Posterior cingulate gyrus (tissue), 11 donors: ENCODE measurements at places on chromosomes 7 and 10.
A peak's percentile ranks its signal among the peaks of the same experiment; 100 is the strongest.

- peak; percentile 20 for DNase-seq
These were observed 18.0 kb upstream of the STN1 start for GRCh38 chr10:103936022-103936421.

DNA sequence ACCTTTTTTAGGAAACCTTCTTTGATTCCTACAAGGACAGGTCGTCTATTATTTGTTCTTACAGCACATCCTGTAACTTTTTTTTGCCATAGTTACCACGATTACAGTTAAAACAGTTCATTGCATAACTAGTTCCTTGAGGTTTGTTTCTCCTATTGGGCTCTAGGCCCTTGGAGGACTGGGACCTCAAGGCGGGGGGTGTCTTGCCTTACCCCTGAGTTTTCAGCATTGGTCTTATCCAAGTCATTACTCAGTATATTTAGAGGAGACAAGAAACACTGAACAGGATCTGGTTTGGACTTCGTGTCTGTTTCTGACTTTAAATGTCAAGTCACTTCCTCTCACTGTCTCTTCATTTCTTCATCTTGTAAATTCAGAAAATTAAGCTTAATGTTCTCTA, 369.8 kb downstream of the SDK1 start:
- no peak for DNase-seq

- DNase-seq = peak; percentile 28
These were observed 46.1 kb downstream of the ARMH3 start for GRCh38 chr10:102009801-102010425.

DNA sequence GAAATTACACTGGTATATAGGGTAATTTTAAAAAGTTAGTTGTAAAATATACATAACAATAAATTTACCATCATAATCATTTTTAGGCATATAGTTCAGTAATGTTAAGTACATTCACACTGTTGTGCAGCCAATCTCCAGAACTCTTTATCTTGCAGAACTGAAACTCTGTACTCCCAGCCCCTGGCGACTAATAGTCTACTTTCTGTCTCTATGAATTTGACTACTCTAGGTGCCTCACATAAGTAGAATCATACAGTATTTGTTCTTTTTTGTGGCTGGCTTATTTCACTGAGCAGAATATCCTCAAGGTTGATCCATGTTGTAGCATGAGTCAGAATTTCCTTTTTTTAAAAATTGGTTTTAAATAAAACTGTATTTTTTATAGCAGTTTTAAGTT, 41.4 kb downstream of the NRF1 start:
- DNase-seq = no peak

- DNase-seq = no peak
These were observed 17.3 kb downstream of the IL2RA start for GRCh38 chr10:6044751-6045313.

DNA sequence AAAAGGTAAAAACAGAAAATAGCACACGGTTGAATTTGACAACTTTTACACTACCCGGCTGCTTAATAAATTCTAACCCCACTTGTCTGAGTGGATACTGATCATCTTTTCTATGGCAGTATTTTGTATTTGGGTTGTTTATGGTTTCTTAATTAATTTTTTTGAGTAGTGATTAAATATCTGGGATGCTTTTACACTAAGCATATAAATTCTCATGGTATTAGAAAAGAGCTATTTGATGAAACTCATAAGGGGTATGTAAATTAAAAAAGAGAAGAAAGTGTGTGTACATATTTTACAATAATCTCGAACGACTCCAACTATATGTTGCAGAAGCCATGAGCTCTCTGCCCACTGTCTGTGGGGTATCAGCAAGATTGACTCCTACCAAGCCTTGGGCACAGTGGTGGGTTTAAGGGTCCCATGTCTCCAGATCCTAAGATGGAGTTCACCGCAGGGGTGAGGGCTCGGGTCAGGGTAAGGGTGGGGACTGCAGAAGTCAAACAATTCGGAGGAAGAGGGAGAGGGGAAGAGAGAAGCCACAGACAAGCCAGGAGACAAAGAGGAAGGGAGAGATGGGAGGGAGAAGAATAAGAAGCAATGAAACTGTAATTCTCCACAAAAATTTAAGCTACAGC, 7.6 kb upstream of the HOXA13 start:
- no peak for DNase-seq

DNA sequence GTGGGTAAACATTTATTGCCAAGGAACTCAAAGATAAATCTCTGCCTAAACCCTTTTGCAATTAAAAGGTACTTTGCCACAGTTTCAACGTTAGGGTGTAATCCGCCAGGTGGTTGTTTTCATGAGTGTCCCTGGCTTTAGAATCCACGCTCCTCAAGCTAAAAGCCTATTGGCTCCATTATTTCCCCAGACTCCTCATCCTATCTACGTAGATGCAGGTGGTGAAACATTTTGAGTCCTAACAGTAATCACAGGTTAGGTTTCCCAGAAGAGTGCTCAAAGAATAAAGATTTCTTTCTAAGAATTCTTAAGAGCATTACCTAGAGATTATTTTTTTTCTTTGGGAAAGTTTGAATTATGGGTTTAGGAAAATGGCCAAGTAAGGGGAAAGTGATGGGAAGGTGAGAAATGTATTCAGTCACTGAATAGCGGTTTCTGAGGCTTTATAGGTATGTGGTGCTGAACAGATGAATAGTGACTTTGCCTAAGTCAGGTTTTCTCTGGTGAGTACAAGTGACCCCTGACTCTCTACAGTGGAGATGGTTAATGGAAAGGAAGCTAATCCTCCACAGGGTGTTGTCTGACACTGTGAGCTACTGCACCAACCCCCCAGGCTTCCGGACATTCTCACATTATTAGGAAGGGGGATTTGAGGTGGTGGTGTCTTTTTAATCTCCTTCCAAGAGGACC, 60.2 kb downstream of the NRP1 start:
- DNase-seq = no peak

- no peak for DNase-seq
These were observed 4.1 kb downstream of the LAMB1 start for GRCh38 chr7:107998660-107999480.

- DNase-seq = no peak
These were observed 1.1 kb downstream of the ZYX start for GRCh38 chr7:143382126-143382790.

DNA sequence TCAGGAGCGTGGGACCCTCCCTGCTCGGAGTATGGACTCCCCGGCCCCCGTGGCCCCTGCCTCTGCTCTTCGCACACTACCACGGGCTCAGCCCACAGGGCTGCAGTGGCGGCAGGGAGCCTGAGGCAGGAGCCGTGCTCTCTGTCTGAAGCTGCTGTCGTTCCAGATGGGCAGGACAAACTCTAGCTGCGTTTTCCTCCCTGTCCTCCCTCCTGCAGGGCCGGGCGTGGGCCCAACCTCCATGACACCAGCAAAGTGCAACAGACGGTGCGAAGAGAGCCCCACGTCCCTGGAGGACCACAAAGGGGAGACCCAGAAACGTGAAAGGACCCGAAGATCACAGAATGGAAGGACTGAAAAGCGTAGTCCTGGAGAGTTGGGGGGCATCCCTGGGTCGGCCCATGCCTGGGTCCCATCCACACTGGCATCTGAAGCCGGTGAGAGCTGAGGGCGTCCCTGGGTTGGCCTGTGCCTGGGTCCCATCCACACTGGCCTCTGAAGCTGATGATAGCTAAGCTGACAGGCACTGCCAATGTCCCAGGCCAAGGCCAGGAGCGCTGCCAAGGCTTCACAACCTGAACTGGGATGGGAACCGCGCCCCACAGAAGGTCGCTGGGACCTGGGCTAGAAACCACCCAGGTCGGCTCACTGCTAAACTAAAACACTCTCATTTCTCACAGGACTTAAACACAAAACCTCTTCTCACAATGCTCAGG, 267.0 kb downstream of the MAD1L1 start:
- no peak for DNase-seq

DNA sequence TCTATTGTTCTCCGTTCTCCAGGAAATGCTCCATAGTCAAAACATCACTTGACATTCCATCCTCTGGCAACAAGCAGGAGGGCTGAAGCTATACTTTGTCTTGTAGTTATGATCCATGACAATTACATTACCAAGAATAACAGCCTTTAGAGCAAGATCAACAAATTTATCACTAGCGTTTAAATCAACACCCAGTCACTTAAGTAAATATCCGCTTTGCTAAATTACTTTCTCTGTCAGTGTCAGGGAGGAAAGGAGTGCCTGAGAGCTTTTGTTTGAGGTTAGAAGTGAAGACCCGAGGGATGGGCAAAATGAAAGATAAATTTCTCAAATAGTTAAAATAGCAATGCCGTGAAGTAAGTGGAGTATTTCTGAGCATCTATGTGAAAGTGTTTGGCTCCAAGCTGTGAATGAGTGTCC, 236.1 kb upstream of the BMPER start:
- no peak for DNase-seq

DNA sequence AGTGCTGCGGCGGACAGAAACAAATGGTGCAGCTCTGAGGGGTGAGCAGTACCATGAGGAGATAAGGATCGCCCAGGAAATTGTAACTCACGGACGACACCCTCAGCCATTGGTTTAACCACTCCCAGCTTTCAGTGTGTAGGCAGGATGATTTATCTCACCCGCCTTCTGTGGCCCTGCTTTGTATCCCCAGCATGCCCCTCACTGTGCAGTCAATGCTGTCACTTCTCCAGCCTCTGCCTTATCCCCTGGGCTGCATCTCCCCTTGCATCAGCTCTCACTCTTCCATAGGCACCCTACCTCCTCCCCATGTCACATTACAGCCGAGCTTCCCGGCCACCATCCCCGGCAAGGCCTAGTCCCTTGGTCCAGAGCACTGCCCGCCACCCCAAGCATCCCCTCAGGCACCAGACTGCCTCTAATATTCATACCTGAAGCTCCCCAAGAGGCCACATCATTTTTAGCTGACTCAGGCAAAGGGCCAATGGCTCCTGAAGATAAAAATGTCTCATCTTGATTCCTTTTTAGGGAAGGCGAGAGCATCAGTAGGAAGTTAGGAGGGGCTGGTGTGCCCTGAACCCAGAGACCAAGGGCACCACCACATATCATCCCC, 77.1 kb downstream of the CARD11 start:
- DNase-seq = peak; percentile 41

DNA sequence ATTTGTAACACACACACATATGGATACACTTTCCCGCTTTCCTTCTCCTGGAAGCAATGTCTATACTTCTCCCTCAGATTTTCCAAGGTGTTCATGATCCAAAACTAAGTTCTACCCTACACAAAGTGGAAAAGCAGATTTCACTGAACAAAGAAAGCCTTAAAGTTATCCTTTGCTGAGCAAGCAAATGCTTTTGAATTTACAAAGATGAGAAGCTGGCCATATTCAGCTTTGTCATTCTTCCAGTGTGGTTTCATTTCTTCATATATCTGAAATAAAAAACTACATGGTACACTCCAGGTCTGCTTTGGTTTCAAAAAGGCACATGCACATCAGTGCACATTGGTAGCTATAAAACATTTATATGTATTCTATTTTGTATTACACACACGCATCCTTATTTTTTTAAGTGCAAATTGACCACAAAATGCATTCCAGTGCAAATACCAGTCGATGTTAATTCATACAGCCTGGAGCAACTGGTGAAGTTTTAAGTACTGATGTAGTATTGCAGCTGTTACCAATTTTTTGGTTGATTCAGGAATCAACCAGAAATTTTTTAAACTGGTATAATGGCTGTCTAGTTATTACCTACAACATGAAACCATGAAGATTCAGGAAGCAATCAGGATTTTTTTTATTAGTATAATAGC, 65.5 kb upstream of the SRPK2 start:
- DNase-seq = no peak

- DNase-seq = peak; percentile 63
These were observed 82.3 kb downstream of the FAM241B start for GRCh38 chr10:69712342-69712741.

DNA sequence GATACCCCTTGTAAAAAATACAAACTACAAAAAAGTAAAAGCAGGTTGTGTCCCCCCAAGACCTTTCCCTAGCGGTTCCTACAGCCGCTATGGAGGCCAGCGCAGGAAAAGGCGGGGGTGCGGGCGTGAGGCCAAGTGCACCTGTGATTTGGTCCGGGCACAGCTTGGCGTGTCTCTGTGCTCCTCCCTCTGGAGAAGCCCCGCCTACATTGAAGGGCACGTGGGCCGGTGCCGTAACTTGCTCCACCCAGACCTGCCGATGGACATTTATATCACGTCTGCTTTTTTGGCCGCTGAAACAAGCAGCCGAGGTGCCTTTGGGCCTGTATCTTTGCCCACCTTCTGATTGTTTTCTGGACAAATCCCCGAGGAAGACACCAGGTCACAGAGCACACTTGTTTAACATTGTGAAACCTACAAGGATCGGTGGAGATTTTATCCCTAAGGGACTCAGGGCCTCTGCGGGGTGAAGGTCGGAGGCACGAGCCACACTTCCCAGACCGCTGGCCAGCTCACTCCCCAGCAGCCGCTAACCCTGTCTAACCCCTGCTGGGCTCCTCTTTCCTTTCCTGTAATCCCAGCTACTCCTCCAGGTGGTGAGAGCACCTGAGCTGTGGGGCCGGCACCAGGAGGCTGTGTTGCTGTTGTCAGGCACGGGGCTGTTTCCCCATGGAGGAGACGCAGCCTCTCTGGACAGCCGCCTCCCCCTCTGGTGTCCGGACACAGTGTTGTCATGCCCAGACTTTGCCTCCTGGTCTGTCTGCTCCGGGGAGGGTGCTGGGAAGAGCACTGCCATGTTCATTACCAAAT, 18.8 kb upstream of the INPP5A start:
- no peak for DNase-seq

GRCh38 chr10:128063736-128064107, 62.5 kb downstream of the MKI67 start:
- DNase-seq = no peak

- DNase-seq = no peak
These were observed 74.0 kb downstream of the SCRN1 start for GRCh38 chr7:29915481-29916215.

DNA sequence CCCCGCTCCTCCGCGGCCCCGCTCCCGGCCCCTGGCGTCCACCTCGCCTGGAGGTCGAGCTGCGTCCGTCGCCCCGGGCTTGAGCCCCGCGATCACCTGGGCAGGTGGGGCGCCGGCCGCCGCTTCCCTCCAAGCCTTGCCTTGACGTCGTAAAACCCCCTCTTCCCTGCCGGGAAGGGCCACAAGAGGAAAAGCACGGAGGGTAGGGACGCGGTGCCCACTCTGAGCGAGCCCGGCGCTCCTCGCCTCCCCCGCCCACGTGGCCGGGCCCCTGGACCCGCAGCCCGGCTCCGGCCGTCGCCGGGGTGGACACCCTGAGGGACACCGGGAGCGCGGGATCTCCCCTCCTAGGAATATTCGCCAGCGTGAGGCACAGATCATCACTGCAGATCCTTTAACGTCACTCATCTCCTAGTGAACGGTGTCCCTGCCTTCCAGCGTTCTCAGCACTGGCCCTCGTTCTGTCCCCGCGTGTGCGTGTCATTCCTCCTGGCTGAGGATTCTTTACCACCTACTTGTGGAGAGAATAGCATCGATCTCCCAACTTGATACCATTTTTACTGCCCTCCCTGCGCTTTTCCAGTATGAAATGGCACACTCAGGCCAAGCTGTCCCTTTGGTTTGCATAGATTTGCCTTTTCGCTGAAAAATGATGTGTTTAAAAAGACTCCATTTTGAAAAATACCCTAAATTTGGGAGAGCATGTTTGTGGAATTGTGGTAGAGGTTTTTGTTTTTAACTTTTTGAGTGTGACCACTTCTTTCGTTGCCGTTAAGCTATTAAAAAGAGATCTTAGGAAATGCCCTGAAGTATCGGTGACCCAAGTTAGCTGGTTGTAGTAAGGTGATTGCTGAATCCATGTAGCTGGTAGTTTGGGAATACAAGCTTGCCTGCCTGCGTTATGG, 649 bp downstream of the ACTR3B start:
- peak; percentile 31 for DNase-seq
